ENCODE measurements at places on chromosomes 13 and 19. TPM values are rescaled to one million over a fixed set of nuclear protein-coding genes. Genes with fewer than 3 reads are reported as not detected.

The CYSLTR2 gene
- 0.09 TPM for polyA plus RNA-seq

The SHISA2 gene
- 59.6 TPM for polyA plus RNA-seq

The IL11 gene
- polyA plus RNA-seq: 0.35 TPM

The SIGLEC8 gene
- 0.07 TPM for polyA plus RNA-seq

The CABP5 gene
- not detected for polyA plus RNA-seq

The FAM124A gene
- polyA plus RNA-seq: 1.5 TPM
